ENCODE measurements at places on chromosomes 3 and 15.
A peak's percentile ranks its signal among the peaks of the same experiment; 100 is the strongest.

DNA sequence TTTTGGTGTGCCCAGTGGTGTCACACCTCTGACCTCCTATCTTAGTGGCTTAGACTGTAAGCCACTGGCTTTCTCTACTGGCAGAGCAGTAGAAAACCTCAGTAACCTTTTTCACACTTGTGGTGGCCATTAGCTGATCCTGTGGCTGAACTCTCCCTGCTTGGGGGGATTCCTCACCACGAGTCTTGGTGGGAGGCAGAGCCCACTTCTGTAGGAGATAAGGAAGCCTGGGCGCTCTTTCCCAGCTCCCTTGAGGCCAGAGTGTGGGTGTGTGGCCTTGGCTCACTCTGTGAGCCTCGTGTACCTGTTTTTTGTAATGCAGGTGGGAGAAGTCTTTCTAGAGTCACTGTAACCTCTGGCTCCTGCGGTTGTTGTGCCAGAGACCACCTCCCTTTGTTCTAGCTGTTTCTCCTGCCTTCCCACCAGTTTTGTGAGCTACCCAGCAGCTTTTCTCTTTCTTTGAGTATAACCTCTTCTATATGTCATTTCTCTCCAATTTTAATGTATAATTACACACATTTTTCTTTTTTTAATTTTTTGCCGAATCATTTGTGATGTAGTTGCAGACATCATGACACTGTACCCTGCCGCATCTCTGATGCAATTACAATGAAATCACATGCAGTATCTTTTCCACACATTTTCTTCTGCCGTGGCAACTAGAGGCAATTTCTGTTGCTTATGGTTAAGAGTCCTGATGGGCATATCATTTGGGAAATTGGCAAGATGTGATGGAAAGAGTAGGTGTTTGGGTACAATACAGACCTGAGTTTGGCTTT, 13.8 kb downstream of the XCR1 start:
- no peak for DNase-seq

GRCh38 chr3:98594628-98595324, 1.4 kb upstream of the CPOX start:
- DNase-seq, result no peak

DNA sequence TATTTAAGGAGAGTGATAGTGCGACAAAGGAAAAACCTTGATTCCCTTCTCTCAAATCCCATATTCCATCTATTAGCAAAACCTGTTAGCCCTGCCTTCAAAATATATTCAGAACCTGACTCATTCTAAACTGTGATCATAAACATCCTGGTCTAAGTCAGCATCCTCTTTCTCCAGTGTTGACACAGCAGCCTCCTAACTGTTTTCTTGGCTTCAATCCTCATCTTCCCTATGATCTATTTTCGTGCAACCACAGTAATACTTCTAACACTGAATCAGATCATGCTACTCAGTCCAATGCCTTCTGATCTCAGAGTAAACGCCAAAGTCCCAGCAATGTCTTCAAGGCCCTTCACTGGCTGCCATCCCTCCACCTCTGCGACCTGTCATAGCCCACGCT, 785.1 kb downstream of the EDEM1 start:
- DNase-seq, result no peak

- peak; percentile 81 for DNase-seq
Observed at GRCh38 chr3:157130467-157131251, 29.3 kb downstream of the CCNL1 start.

GRCh38 chr15:77004189-77004588, 9.3 kb downstream of the PSTPIP1 start:
- DNase-seq, result no peak

DNA sequence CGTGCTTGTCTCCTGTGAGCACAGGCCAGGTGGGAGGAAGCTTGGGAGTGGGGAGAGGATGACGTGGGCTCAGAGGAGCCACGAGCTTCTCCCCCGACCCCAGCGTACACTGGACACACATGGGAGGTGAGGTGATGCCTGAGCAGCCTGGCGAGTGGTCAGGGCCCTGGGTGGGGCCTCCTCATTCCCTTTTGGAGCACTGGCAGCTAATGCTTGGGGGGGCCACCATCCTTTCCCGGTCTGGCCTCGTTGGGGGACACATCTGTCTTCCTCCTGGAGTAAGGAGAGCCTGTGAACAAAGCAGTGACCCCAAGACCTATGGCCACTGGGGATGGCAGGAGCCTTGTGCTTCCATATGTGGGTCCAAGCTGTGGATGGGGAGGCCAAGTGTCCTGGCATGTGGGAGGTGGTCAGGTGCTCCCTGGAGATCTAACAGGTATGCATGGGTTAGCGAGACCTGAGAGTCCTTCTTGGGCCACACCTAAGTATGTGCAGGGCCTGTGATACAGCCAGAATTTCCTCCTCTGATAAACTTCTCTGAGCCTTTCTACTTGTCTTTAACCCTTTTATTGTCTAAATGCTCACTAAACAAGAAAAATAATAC, 9.5 kb downstream of the KLF13 start:
- DNase-seq, result no peak

DNA sequence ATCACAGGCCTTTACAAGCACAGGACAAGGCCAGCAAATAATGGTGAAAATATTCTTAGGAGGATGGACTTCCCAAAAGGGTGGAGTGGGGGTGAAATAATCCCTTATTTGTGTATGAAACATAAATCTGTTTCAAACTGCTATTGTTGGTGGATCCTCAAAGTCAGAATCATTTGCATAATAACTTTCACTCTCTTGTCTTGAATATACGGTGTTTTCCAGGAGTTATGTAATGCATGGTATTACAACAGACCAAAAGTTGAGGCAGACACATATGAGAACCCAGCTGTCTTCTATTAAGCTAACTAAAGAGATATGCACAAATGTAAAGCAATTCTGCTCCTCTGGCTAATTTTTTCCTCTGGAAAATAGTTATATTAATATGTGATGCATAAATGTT, 57.7 kb downstream of the PRTG start:
- DNase-seq, result no peak

DNA sequence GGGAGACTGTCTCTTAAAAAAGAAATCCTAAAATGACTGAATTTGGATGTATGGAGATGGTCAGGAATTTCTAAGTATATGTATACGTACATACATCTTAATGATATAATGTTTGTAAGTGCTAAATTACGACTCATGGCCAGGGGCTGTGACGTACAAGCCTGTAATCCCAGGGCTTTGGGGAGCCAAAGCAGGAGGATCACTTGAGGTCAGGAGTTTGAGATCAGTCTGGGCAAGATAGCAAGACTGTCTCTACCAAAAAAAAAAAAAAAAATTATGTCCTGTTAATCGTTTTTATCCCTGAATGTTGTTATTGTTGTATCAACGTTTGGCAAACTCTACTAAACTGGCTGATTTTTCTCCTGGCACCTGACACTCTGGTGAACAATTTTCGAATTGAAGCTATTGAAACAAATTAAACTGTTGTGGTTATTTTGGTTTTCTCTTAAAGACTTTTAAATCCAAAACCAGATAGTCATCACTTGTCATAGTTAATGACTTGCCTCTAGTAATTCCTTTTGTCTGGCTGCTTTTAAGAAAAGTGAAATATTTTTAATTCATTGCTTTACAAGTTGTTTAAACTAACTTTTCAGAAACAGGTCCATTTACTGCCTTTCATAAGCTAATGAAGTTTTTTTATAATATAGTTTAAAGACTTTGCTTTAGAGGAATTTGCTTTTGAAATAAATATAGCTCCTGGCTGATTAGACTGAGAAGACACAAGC, 7.0 kb downstream of the MORF4L1 start:
- DNase-seq, result no peak

DNA sequence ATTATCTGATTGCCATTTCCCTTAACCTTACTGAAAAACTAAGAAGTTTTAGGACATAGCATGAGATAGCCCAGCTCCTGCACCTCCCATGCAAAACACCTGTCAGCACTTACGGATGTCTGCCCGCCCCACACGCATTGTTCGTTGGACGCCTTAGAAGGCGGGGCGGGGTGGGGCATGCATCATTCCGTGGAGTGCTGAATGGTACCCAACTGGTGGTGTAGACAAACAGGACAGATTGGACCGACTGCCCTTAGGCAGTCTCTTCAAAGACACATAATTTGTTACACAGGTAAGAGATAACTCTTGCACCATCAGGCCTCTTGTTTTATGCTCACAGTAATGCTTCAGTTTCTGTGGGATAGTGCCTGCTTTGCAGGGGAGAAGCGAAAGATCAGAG, 93.8 kb downstream of the SMAD6 start:
- DNase-seq, result no peak

DNA sequence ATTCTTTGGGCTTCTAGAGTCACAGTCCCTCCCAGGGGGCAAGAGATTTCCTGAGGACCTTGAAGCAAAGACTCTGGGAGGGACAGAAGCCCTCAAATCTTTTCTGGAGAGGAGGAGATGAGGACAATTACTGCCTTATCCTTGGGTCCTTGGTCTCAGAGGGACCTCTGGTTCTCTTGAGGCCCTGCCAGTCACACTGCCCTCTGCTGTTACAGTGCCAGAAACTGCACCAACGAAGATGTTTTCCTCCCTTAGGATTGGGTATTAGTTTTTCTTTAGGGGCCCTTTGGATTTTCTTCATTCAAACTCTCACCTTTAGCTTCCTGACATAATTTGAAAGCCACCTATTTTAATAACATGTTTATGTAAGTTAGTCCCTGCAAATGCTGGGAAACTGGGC, 58.2 kb upstream of the SCN5A start:
- no peak for DNase-seq

GRCh38 chr3:87227104-87227834, at the start of gene CHMP2B:
Gene CHMP2B, plus strand, starts transcription at chr3:87227309. Its CDS starts 214 bp downstream, at chr3:87227523.
- peak; percentile 85 for DNase-seq

DNA sequence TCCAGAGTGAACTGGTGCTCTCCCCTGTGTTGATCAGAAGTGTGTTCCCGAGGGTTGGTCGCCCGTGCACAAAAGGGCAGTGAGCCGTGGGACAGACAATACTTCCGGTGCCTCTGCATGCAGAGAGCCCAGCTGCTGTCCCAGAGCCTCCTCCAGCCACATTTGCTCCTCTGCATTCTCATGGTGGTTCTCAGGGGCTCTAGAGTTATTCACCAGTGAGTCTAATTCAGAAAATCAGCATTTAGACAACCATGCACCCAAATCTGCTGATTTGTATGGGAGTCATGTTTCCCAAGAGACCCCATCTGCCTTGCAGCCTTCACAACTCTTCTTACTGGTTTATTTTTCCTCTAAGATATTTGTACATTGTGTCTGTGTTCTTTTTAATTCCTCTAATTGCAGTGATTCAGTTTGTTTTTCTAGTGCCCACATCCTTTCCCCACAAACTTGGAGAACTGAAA, 107.0 kb upstream of the SPRED1 start:
- no peak for DNase-seq

- no peak for DNase-seq
Observed at GRCh38 chr3:132615881-132616280, 18.8 kb downstream of the ACKR4 start.

DNA sequence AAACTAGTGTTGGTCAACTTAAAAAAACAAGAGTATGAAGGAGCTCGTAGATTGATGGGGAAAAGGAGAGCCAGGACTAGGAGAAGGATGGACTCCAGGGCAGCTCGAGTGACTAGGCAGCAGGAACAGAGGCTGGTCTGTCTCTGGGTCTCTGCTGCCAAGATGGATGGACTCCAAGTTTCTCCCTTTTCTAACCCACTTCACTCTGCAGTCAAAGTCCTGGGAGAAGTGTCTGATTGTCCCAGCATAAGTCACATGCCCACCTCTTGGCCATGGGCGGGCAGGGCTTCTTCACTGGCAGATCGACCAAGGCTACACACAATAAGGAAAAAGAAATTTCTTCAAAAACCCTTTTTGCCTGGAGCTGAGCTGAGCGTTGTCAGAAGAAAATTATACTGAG, 9.2 kb upstream of the EPB42 start:
- DNase-seq, result no peak

DNA sequence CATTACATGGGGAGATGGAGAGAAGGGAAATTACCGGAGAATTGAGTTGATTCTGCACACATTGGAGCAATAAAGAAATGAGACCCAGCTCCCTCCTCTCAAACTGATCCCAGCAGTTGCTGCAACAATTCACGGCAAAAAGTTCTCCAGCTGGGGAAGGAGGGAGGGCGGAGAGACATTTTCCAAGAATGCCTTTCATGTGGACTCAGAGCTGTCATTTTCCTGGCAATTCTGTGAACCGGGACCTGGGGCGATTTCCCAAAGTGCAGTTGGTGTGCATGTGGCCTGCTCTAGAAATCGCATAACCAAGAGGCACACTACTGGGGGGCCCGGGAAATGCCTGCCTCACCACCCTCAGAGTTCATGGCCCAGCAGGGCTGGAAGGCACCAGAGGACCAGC, 48.7 kb upstream of the IREB2 start:
- DNase-seq, result no peak

- no peak for DNase-seq
Observed at GRCh38 chr15:101820781-101821180, 8.8 kb downstream of the OR4F15 start.

DNA sequence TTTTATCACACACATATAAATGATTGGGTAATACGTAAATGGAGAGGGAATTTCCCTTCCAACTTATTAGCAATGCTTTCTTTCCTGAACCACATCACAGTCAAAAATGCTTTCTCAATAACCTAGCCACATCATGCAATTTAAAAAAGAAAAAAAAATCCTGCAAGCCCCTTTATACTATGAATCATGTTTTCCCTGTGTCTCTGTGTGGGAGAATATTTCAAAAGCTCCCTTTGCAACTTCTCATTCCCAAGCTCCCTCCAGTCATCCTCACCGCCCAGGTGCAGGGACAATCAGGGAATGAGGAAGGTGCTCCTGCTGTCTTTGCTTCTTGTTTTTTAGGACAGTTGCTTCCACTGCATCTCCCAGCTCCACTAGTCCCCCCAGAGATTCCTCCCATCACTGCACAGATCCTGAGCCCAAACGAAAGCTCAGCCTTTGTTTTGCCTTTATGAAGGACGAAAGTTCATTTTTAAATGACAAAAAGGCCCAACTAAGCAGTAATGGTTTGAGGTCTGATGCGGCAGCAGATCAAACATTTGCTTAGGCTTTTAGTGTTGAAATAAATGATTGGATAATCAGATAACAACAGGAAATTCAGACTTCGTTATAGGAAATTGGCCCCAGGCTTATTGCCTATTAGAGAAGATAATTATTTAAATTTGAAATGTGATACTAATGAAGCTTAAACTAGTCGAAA, 47.8 kb upstream of the ADGRG7 start:
- no peak for DNase-seq

- DNase-seq, result no peak
Observed at GRCh38 chr15:63891079-63891767, 57.5 kb upstream of the HERC1 start.

DNA sequence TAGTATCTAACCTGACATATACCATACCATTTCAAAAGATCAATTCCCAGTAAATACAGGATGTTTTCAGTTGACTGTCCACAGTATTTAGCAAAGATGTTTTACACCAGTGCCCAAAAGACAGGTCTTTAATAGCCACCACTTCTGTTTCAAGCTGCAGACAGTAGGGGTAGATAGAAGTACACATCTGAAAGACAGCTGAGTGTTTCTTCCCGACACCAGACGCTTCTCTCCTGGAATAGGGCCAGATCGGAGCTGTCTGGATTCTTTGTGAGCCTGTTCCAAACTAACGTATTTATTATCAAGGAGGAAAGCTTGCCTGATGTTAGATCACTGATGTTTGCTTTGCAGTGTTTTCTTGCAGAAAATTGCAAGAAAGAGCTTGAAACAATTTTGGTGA, 136.1 kb upstream of the RBMS3 start:
- no peak for DNase-seq

Measured in RWPE2 (cell line).